Sciatic nerve (tissue), 2 donors: ENCODE measurements at places on chromosomes 2 and 18.
A peak's percentile ranks its signal among the peaks of the same experiment; 100 is the strongest.

DNA sequence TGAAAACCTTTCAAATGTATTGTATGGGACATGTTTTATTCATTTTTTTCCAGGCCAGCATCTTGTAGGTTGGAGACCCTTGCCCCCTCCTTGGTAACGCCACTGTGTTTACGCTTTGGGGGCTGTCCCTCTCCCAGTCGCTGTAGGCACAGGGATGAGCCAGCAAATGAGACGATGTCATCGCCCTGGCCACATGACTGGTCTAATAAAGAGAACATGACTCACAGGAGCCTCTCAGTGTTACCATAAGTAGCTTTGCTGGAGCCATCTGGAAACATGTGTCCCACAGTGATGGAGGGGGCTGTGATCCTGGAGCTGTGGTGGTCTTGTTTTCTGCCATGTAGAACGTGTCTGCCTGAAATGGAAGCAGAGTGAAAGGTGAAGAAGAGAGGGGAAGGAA lies 78.9 kb downstream of the CD8B2 start:
- DNase-seq, result no peak

DNA sequence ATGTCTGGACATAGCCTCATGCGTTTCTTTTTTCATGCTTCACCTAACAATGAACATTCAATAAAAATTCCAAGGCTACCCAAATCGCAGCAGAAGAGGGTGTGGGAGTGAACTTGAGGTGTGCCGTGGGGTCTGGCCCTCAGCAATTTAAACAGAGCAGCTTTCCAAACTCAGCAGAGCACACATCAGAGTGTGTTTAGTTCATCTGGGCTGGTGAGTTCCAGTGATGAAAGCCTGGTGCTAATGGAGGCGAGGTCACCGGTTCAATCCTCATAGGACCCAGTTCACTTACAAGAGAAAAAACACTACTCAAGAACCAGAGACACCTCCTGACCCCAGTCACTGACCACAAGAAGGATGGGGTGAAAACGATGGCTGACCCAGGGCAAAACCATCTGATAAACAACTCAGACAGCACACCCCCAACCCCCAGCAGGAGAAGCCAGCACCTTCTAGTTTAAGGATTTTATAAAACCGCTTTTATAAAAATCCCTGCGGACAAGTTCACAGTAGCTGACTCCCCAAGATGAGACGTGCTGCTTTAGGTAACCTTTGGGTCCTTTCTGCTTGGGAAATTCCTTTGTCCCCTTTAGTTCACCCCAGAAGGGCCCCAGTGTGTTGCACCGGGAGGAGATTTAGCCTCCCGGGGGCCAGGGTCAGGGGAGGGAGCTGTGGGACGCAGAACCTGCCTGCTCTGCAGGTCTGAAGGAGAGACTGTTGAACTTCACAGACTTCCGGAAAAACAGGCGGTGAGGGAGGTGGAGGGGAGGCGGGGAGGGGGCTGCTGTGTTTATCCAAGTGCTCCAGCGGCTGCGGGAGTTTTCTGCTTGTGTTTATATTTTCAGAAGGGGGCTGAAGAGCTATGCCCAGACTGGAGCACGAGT lies 152.7 kb upstream of the SOX11 start:
- no peak for DNase-seq

- DNase-seq, result peak; percentile 65
Measured at GRCh38 chr18:3044931-3045698, 32.2 kb upstream of the LPIN2 start.

DNA sequence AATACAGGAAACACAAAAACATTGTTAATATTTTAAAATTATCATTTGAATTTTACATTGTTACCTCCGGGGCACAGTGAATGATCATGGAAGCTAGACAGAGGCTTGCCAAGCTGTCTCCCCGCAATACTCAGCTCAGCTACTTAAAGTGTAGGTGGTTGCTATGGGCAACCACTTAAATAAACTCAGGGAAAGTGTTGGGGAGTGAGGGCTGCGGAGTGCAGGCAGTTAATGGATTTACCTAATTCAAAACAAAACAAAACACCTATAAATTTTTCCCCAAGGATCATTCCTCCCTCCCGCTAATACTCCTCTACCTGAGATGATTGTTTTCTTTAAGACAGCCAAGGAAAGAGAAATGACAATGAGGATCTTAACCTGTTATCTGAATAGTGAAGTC lies 349.5 kb downstream of the TGIF1 start:
- no peak for DNase-seq

DNA sequence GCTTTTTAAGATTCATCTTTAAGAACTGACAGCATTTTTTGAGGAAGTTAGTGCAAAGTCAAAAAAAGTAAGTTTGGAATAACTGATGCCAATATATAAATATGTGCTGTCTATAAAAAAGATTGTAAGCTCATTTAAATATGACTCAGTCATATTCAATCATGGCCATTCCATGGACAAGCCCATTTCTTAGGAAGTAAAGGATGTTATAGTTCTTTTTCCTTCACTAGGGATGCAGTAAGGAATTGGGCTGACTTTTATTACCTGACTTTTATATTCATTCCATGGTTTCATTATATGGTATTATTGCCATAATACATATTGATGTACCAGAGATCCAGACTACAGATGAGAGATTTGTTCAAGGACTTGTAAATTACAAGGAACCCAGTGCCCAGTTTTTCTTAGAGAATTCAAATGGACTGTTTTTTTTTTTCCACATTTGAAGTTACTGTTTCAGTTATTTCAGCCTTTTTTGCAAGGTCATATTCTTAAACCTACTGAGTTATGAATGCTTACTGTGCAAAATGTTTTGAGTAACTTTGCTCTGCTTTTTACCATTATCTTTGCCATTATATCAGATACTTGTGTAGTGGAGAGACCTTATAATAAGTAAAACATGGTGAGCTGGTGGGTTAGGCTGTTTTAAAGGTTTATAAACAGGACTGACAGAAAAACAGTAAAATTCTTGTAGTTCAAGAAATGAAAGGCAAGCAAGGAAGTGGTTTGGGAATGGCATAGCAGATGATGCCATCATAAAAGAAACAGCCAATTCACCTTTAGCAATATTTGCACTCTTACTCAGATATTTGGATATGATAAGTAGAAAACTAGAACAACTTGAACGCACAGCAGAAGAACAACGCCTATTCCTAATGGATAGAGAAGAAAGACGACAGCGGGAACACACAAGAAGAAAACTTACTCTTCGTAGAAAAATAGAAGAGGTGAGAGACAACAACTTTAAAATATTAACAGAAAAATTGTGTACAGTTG lies 7.6 kb downstream of the FSIP2 start:
- no peak for DNase-seq

GRCh38 chr2:181128199-181128598 lies 147.8 kb downstream of the UBE2E3 start:
- DNase-seq, result no peak

- no peak for DNase-seq
Measured at GRCh38 chr2:27889774-27890145, 427 bp downstream of the RBKS start.

- DNase-seq, result no peak
Measured at GRCh38 chr2:33917252-33917651, 318.2 kb upstream of the FAM98A start.

GRCh38 chr2:50535971-50536759 lies 495.8 kb downstream of the NRXN1 start:
- no peak for DNase-seq

GRCh38 chr2:131201098-131201497 lies 8.2 kb upstream of the POTEE start:
- DNase-seq, result no peak

DNA sequence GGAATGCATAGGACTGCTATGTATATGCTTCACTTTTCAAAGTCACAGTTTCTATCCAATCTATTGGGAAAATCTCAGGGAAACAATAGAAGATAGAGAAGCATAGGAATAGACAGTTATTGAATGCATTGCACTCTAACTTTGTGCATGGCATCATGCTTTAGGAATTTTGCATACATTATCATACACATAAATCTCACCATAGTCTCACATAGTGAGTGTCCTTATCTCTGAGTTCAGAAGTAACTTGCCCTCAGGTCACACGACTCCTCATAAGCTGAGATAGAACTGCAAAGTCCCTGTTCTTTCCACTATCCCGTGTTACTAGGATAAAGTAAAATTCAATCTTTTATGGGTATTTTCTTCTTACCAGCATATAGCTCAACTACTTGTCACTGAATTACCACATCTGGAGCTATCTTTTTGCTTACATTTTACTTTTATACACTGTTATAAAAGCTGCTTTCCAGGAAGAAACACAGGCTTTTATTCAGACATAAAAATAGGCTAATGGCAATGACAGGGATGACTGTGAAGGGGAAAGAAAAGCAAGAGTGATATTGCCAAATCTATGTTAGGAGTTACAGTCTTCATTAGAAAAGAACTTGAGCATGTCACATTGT lies 666.9 kb downstream of the XIRP2 start:
- DNase-seq, result no peak

DNA sequence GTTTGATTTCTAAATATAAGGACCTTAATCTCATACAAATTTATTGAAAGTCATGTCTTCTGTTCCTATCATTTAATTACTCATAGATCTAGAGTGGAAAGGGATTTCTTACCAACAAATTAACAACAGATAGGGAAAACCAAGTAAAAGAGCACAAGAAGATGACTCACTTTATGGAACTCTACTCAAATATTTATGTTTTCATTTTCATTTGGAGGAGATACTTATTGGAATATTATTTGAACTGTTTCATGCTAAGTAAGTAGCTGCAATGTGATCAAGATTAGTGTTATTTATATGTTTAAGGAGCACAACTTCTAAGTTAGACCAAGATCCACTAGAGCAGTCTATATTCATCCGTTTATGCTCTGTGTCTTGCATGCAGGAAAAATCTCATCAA lies 1.3 kb downstream of the NT5C1B start:
- no peak for DNase-seq

DNA sequence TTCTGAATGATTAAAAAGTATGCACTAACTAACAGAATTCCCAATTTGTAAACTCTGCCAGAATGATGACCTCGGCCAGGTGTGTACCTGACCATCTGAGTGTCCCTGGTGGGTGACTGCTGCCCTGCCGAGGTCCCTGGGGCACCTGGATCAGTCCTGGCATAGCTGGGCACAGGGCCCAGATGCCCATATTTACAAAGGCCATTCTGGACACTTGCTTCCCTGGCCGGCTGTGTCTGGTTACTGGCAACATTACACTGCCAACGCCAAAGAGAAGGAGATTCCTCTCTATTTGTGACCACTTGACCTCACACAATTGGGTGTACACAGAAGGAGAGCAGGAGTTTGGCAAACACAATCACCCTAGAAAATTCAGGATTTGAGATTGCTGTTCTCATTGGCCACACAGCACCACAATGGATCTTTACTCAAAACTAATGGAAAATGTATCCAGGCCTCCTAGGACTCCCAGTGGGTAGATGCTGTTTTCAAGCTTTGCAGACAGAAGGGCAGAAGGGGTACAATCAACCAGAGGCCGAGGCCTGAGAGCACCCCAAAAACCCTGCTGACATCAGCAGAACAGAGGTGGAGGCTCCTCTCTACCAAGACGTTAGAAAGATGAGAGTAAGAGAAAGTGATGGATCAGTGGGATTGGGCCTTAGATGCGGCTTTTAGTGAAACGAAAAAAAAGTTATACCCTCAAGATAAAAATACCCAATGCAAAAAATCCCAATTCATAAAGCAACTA lies 58.3 kb upstream of the PXDN start:
- no peak for DNase-seq

DNA sequence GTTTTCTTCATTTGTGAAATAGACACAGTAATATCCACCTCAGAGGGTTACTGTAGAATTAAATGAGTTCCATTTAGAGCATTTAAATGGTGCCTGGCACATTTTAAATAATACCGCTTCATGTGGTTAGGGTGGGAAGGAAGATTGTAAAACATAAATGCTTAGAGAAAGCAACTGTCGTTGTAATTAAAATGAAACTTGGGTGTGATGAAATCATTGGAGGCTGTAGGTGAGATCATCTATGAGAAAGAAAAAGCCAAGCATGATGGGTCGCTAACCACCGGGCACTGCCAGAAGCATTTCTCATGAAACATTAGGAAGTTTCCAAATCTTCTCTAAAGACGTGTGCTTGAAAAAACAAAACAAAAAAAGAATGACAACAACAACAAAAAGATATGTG lies 8.2 kb upstream of the SLC39A10 start:
- DNase-seq, result no peak

DNA sequence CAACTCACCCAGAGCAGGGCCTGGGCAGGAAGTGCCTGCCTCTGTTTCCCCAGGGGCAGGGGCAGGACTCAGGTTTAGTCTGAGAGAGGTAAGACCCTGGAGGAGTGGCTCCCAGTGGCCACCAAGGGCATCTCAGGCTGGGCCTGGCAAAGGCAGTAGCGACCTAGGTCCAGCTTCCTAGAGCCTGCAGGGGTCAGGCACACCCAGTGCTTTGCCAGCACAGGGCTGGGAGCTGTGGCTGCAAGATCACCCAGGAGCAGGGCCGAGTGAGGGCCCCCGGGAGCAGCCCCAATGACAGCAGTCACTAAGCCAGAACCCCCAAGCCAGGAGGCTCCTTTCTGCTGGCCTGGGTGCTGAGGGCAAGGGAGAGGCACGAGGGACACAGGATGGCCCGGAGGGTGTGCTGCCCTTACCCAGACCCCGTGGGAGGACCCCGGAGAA lies 8.8 kb upstream of the DUSP2 start:
- peak; percentile 30 for DNase-seq

GRCh38 chr2:66236067-66236685 lies 198.7 kb upstream of the MEIS1 start:
- no peak for DNase-seq

- no peak for DNase-seq
Measured at GRCh38 chr2:225691711-225692110, 292.2 kb downstream of the NYAP2 start.

- DNase-seq, result no peak
Measured at GRCh38 chr2:189933911-189934399, 128.6 kb downstream of the MSTN start.

GRCh38 chr2:32591669-32592463 lies 36.0 kb upstream of the TTC27 start:
- no peak for DNase-seq

DNA sequence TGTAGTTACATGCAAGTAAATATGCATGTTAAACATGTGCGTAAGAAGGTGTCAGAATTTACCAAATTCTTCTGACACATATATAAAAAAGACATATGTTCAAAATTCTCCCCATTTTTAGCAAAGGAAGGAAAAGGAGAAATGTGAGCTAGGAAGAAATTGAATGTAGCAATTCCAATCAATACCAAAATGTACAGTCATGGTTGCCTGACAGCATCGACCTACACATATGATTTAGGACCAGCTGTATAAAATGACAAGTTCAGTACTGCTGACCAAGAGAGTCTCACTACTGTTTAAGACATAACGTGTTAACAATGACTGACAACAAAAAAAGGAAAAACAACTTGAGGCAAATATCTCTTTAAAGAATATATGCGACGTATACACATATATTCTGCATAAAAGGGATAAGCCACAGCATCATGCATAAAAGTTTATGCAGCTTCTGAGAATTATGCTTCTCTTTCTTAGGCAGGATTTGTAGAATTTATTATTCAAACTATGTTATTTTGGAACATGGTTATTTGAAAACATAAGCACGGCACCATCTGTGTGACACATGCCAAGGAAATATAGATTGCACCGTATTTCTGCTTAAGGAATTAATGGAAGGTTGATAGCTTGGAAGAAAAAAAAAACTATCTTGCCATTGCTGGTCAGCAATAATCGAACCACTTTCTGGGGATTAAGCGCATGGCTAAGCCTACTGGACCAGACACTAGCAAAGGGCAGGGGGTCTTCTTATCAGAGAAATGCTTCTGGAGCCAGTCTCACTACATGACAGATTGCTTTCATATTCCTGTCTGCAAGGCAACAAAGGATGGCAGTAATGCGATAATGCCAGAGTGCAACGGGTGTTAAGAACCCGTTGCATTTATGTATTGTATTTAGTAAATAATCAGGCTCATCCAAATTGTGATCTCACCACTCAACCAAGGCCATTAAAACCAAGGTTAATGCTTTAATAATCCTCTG lies 154.0 kb downstream of the WDPCP start:
- DNase-seq, result no peak
